ENCODE measurements at places on chromosomes 13 and 19.

DNA sequence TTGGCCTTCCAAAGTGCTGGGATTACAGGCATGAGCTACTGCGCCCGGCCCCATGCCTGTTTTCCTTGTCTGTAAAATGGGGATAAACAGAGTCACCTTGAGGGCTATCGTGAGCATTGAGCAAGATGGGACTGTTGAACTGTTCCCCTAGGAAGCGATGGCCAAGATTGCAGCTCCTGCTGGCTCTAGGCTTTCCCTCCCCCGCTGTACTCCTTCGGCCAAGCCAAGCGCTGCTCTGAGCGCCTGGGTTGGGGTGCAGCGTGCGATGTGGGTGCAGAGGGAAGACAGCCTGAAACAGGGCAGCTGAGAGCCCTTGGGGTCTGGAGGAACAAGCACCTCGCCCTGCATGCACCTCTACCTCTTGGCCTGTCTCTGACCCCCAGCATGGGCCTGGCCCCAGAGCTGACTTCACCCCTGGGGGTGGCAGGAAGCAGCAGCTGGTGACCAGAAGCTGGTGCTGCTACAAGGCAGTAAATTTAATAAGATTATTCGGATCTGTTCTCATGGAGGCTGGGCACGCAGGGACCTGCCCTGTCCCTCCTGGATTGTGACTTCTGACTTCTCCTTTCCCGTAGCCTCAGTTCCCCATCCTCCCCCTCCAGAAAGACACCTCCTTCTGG, 5.3 kb downstream of the GNG8 start:
- no peak for DNase-seq

GRCh38 chr13:52931131-52931530, 82.7 kb upstream of the PCDH8 start:
- no peak for DNase-seq

DNA sequence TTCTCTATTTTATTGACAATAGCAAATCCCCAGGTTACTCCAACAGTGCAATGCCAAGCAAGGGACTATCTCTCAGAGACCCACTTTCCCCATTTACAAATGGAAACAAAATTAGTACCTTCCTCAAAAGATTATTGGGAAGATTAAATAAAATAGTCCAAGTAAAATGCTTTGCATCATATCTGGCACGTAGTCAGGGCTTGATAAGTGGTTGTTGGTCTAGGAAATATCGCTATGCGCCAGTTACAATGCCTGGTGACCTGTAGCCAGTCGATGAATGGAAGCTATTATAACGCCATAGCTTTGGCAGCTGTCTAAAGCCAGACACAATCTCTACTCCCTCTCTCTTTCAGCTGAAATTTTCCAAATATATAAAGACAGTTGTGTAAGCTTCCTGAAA, 220.3 kb downstream of the RAP2A start:
- DNase-seq, result no peak

DNA sequence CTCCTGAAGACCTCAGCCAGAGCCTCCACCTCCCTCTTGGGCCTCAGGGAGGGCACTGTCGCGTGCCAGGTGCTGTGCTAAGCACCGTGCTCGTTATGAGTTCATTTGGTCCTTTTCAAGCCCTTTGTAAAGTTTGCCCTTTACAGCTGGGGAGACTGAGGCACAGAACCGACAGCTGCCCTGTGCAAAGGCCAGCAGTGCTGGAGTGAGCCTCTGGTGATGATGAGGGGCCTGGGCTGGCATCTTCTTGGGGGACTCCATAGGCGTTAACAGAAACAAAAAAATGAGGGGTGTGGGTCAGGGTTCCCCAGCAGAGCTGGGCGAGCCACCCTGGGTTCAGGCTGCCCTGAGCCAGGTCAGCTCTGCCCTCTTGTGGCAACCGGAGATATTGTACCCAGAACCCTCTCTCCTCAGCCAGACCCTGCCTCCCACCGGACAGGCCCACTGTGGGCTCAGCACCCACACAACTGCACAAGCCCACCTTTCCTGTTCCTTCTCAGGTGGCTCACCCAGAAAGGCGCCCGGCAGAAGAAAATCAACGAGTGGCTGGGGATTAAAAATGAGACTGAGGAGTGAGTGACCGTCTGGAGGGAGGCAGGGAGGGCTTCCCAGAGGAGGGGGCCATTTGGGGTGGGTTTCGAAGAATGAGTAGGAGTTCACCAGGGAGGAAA, 5.5 kb upstream of the IFI30 start:
- peak; percentile 30 for DNase-seq

DNA sequence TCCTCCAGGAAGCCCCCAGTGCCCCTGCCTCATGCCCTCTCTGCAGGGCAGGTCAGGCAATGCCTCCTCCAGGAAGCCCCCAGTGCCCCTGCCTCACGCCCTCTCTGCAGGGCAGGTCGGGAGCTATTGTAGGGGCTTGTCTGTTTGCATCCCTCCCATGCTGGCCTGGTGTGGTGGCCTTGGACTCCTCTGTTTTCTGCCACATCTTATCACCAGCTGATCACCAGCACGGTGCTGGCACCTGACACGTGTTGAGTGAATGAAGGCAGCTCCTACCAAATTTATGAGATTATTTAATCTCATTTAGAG, 51.5 kb upstream of the C13orf46 start:
- DNase-seq, result no peak

All from kidney capillary endothelial cell (primary cell).